NCI-H2107 (cell line): ENCODE measurements at places on chromosomes 2 and 18.

- DNase-seq = no peak
Measured at GRCh38 chr2:46284260-46284659, 12.9 kb upstream of the EPAS1 start.

- DNase-seq = no peak
Measured at GRCh38 chr2:234415706-234416105, 81.2 kb downstream of the ARL4C start.

- no peak for DNase-seq
Measured at GRCh38 chr2:19207452-19207851, 151.0 kb downstream of the OSR1 start.

DNA sequence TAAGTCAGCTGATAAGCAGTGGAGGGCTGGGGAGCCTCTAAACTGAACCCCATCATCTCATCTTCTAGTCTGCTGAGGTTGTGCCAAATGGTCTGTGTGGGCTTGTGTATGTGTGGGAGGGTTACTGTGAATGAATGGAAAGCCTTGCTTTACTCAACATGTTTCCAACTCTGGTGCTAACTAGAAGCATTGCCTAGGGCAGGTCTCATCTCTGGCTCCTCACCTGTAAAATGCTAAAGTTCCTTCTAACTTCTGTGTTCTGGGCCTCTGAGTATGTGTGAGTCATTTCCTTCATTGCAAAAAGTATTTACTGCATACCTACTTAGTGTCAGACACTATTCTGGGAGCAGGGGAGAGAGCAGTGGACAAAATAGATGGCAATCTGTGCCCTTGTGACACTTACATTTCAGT, 1.3 kb downstream of the LIPG start:
- DNase-seq = no peak

- no peak for DNase-seq
Measured at GRCh38 chr18:62937065-62937464, 221.7 kb downstream of the PHLPP1 start.

DNA sequence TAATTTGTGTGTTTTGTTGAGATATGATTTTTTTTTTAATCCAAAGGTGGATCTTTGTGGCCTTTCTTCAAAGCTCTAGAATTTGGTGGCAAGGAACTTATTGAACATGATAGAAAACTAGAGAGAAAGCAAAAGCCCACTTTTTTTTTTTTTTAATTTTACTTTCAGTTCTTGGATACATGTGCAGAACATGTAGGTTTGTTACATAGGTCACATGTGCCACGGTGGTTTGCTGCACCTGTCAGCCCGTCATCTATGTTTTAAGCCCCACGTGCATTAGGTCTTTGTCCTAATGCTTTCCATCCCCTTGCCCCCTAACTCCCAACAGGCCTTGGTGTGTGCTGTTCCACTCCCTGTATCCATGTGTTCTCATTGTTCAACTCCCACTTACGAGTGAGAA, 135.9 kb downstream of the RHBDD1 start:
- no peak for DNase-seq

- DNase-seq = no peak
Measured at GRCh38 chr2:68653034-68653433, 9.7 kb downstream of the PROKR1 start.

DNA sequence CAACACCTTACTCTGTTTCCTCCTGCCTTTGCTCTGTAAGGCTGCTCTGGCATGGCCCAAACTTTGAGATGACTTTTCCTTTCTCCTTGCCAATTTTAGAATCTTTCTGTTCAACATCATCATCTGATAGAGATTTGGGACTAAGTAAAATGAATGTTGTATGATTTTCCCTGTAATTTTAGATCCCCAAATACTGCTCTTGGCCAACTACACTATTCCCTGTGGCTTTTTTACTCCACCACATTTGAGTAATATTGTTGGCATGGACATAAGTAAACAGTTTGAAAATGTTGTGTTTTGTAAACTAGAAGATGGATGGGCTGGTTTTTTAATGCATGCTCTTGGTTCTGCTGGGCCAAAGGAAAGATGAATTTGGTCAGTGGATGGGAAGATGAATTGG, 12.1 kb downstream of the LTBP1 start:
- no peak for DNase-seq

GRCh38 chr2:191625446-191625845, 52.5 kb upstream of the NABP1 start:
- DNase-seq = no peak

DNA sequence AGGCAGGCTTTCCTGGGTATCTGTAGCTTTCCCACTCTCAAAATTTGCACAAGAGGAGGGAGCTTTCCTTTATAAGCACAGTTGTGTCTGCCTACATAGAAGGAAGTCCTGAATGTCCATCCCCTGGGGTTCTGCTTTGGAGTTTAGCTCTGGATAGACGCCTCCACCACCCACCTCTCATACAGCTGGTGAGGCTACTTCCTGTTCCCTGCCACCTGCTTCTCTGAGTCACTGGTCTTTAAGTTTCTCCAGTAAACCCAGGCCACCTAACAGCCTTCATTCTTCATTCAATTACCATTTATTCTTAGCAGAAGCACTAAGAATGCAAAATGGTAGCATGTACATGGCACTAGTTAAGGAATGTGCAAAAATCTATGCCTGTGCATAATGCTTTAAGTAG, 407.8 kb downstream of the CDH2 start:
- DNase-seq = no peak

DNA sequence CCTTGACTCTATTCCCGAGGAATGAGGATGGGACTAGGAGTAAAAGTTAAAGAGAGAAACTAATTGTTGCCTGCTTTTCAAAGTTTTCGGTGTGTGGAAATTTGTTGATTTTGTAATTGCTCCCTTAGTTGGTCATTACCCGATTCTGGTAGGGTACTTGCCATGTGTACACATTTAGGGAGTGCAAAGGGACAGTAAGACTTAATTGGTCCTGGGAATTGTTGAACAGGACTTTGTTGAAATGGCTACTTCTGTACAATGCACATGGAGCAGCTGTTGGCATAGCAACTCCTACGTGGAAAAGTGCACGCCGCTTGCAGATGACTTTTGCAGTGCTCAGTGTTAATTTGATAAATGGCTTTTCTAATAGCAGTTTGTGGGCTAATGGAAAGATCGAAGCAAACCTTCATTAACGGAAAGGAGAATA, 22.9 kb downstream of the EPAS1 start:
- no peak for DNase-seq

- no peak for DNase-seq
Measured at GRCh38 chr2:131445896-131446295, 30.0 kb upstream of the TUBA3D start.

- no peak for DNase-seq
Measured at GRCh38 chr2:37555457-37555856, 116.0 kb downstream of the CDC42EP3 start.

DNA sequence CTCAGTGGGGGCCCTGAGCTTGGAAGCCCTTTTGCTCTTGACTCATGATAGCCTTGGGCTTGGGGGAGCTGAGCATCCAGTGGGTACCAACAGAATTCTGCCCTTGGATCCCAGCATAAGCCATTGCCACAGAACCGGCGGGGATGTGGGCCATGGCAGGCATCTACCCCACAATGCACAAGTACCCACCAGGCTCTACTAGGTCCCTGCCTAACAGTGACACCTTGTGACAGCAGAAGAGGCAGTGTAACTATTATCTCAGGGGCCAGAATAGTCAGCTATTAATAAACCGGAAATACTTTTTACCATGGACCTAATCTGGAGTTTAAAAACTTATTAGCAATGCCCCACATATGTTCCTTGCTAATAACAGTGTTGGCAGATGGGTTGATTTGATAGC, 397.2 kb downstream of the TMEM182 start:
- no peak for DNase-seq

- no peak for DNase-seq
Measured at GRCh38 chr2:241107031-241107783, 5.1 kb upstream of the MTERF4 start.

DNA sequence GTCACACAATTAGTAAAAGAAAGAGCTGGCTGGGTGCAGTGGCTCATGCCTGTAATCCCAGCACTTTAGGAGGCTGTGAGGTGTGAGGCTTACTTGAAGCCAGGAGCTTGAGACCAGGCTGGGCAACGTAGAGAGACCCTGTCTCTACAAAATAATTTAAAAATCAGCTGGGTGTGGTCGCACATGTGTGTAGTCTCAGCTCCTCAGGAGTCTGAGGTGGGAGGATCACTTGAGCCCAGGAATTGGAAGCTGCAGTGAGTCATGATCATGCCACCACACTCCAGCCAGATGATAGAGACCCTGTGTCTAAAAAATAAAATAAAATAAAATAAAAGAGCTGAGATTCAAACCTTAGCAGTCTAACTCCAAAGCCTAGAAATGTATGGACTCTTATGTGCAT, 39.0 kb upstream of the NEDD4L start:
- no peak for DNase-seq

DNA sequence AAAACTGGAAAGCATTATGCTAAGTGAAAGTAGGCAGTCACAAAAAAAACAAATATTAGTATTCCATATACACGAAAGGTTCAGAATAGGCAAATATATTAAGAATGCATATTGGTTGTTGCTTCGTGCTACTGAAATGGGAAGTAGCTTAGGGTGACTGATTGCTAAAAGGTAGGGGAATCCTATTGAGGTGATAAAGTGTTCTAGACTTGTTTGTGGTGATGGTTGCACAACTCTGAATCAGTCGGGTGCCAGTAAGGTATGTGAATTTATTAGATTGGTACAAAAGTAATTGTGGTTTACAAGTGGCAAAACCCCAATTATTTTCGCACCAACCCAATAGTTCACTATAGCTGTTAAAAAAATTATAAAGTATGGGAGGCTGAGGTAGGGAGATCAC, 20.7 kb downstream of the USP34 start:
- DNase-seq = no peak

- DNase-seq = no peak
Measured at GRCh38 chr2:221337957-221338685, 234.0 kb downstream of the EPHA4 start.

DNA sequence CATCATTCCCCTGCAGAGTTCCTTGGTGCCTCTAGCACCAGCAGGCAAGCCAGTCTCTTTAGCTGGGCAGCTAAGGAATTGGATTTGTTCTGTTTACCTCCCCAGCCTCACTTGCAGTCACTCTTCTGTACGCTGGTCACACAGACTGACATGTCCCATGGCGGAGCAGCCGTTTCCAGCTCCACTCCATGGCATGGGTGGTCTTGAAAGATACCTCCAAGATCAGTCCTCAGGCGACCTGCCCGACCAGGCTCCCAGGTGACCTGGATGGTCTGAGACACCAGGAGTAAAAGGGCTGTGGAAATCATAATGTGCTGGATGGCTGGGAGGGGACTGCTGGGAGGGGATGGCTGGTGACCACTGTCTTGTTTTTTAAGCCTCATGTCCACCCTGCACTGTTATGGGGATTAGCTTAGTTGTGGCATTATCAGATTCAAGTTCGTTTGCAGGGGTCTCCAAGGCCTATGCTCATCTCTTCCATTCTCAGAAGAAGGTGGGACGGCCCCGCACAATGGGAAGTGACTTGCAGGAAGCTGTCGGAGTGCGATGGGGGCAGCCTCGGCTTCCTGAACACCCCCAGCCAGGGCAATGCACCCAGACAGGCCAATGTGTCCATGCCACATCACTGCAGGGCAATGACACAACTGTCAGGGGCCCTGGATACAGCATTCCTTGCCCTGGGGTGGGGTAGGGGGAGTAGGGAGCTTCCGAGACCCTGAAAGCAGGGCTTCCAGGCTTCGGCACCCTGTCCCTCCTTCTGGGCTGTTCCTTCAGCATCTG, 156.1 kb upstream of the MYCN start:
- DNase-seq = no peak

- DNase-seq = no peak
Measured at GRCh38 chr2:160205505-160205904, 5.4 kb upstream of the ITGB6 start.

DNA sequence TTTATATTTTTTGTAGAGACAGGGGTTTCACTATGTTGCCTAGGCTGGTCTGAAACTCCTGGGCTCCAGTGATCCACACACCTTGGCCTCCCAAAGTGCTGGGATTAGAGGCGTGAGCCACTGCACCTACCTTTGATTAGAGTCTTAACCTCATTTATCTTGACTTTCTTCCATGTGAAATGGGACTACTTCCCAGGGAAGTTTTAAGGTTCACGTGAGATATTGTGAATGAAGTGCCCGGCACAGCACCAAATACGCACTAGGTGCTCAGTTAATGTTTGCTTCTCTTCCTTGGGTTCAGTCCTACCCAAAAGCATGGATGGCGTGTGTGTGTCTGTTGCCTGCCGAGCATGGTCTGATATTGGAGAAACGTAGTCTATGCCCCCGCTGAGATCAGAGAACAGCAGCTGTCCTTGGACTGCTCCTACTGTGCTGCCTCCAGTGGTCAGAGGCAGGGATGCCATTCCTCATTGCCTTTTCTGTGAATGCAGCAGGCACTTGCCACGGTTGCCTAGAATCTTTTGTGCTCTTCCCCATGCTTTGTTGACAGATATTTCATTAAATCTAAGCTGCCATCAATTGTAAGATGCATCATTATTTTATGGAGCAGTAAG, 12.3 kb upstream of the TFCP2L1 start:
- no peak for DNase-seq

GRCh38 chr2:191501561-191502168, 176.3 kb upstream of the NABP1 start:
- no peak for DNase-seq

DNA sequence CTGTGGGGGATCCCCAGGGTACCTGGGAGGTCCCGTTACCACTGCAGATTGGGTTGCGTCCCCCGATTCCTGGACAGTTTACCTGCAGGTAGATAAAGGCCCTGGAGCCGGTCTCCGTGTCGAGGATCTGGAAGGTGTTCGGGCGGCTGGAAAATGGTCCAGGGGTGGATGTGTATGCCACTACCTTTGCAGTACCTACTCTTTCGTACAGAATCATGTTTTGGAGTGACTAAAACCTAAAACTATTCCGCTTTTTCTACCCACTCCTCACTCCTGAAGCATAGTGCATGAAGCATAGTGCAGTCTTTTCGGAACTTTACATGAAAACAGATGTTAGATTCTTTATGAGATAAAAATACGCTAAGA, 418 bp downstream of the WDR75 start:
- no peak for DNase-seq

- DNase-seq = no peak
Measured at GRCh38 chr2:70822843-70823242, 2.4 kb upstream of the CLEC4F start.

GRCh38 chr2:207825045-207825954, 55.6 kb upstream of the FZD5 start:
- no peak for DNase-seq

- no peak for DNase-seq
Measured at GRCh38 chr2:80303909-80304837, at the start of gene LRRTM1. LRRTM1 (minus strand) TSS chr2:80304752; CDS start chr2:80303819, 933 bp downstream.

GRCh38 chr2:186751790-186752189, 57.9 kb downstream of the FAM171B start:
- no peak for DNase-seq

DNA sequence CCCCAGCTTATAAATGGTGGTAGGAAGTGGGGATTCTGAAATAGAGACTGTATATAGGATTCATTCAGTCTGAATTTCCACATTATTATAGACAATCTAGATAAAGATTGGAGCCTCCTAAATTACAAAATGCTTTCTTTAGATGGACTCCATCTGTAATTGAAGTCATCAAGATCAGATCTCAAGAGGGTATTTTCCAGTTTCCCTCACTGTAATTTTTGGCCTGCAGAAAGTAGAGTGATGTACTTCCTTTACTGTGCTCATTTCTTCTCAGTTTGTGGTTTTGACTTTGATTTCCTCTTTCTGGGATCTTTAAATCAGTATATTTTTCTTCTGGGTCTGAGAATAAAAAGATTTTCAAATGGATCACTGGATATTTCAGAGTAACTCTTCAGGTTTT, 7.2 kb downstream of the BABAM2 start:
- DNase-seq = no peak

GRCh38 chr2:21821672-21822227, 698.0 kb downstream of the TDRD15 start:
- DNase-seq = no peak

- no peak for DNase-seq
Measured at GRCh38 chr2:61645911-61646310, 107.8 kb upstream of the XPO1 start.
